AG09319 (cell line): ENCODE measurements at places on chromosomes 7 and 10.

DNA sequence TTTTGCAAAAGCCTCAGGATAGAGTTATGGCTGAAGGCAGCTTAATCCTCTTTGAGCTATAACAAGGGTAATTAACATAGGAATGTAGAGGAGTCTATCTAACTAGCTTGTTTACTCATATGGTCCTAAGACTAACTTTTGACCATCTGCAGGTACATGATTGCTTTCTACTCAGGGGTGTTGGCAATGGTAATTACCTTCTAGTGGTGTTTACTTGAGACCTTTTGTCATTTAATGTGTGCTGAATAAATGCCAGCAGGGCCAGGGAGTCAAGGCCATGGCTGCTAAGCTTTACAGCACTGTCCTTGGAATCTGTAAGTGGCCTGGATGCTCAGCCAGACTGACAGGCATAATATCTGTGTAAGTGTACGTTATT lies 1325.0 kb downstream of the XPNPEP1 start:
- no peak for DNase-seq

GRCh38 chr7:50346545-50347497 lies 42.3 kb downstream of the IKZF1 start:
- DNase-seq = no peak

DNA sequence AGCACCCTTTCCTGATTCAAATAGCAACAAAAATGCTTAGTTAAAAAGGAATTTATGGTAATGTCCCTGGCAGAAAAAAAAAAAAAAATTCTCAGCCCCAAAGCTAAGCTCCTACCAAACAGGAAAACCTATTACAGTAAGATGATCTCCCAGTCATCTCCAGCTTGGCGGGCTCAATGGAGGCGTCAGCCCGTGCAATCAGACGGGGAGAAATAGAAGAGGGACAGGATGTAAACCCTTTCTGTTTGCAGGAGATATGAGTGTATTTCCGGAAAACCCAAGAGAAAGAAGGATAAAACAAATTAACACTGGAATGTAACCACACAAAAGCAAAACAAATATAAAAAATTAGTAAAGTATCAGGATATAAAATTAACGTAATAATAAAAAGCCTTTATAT lies 242.8 kb downstream of the TCERG1L start:
- no peak for DNase-seq

DNA sequence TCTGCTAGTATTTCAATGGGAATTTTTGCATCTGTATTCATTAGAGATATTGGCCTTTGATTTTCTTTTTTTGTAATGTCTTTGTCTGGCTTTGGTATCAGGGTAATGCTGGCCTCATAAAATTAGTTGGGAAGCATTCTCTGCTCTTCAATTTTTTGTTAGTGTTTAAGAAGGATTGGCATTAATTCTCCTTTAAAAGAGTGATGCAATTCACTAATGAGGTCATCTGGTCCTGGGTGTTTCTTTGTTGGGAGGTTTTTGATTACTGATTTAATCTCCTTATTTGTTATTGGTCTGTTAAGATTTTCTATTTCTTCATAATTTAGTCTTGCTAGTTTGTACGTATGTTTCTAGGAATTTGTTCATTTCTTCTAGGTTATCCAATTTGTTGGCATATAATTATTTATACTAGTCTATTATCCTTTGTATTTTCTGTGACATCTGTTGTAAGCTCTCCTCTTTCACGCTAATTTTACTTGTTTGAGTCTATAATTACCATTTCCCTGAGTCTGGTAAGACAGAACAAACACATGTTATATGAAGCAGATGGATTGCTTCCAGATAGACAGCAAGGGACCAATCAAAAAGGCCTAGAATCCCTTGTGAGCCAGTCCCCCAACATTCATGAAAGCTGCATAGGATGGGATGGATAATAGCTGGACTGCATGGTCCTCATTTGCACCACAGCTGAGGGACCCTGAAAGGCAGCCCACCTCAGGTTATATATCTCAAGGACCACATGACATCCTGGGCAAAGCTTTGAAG lies 54.4 kb downstream of the MTPAP start:
- no peak for DNase-seq

DNA sequence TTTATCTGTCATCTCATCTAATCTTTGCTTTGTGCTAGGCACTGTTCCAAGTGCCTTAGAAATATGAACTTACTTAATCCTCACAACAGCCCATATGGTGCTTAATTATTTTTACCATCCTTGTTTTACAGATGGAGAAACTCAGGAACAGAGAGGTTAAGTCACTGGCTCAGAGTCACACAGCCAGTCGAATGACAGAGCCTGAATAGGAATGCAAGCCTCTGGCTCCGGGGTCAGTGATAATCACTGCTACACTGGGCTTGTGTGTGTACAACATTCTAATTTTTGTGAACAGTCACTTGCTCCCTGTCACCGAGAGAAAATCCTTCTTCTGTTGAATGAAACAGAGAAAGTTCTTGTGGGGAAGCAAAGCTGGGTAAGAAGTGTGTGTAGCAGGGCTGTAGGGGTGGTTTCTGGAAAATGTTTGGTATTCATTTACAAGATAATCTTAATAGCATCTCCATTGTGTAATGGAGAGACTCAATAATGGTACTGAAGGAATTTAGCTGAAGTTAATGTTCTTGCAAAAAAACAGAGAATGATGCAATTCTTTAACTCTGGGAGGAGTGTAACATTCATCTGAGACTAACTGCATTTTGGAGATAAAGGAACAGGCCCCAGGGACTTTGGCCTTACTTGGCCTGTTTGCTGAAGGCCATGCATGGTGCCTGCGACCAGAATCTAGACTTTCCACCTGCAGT lies 290.6 kb downstream of the FRMD4A start:
- DNase-seq = peak; percentile 51

DNA sequence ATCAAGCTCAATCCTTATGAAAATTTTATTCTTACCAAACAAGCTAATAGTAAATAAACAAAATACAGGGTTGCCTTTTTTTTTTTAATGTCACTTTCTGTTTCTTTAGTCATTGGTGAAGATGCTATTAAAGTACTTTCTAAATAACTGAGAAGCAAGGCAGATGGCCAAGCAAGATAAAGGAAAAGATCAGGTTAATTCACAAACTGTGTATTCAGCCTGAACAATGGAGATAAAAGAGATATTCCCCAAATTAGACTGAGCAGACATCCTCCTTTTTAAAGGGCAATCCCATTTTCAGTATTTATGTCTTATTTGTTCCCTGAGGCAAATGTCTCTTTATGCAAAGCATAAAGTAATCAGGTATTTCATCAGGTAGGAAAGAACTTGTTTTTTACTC lies 23.1 kb upstream of the XRCC2 start:
- DNase-seq = no peak

- no peak for DNase-seq
Measured at GRCh38 chr10:58691528-58691927, 178.9 kb downstream of the BICC1 start.

DNA sequence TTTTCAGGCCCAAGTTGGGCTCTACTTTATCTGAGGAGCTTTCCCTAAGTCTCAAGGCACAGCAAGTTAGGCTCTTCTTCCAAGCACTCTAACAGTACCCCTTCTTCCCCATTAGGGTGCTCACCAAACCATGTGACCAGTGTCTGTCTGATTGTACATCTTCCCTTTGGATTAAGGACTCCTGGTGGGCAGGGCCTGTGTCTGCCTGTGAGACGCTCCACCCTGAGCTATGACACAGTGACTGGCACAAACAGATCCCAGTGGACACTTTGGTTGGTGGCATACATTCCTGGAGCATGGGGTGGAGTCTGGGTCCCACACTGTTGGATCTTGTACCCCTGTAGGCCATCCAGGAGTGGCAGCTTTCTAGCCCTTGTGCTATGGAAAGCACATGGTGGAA lies 23.8 kb downstream of the PLPP4 start:
- no peak for DNase-seq

- no peak for DNase-seq
Measured at GRCh38 chr10:51656503-51656902, 42.9 kb downstream of the CSTF2T start.

- DNase-seq = no peak
Measured at GRCh38 chr7:39950473-39951225, 593 bp downstream of the CDK13 start.

GRCh38 chr10:132555648-132556575 lies 18.3 kb downstream of the INPP5A start:
- no peak for DNase-seq
